Stimulated activated CD8-positive, alpha-beta memory T cell treated with anti-CD3 and anti-CD28 coated beads, Interleukin-2, amount 100 ng/mL, for 1 hour (primary cell): ENCODE measurements at places on chromosomes 4 and X.

DNA sequence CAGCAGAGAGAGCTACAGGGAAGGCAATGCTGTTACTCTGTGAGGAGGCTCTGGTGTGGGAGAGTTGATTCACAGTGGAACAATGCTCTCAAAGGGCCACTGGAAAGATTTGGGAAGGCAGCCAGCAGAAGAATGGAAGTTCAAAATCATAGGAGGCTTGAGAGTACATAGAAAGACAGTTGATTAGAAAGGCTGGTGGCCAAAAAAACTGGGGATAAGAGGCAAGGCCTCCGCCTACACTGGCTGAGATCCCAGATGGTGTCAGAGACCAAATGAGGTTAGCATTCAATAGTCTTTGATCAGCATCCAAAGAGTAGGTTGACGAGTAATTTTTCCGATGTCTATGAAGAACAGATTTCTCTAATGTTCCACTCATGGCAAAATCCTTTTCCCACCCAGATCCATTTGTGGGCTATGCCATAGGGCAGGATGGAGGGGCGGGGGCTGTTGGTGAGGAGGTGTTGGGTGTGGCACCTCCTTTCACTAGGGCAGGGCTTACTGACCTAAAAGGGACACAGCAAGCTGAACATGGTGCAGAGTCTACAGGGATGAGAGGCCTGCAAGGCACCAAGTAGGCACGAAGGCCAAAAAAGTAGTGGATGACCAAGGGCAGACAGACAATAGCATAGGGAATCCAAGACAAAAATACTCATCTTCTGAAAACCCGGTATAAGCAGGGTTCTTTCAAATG lies 15.1 kb downstream of the TEC start:
- no peak for DNase-seq

DNA sequence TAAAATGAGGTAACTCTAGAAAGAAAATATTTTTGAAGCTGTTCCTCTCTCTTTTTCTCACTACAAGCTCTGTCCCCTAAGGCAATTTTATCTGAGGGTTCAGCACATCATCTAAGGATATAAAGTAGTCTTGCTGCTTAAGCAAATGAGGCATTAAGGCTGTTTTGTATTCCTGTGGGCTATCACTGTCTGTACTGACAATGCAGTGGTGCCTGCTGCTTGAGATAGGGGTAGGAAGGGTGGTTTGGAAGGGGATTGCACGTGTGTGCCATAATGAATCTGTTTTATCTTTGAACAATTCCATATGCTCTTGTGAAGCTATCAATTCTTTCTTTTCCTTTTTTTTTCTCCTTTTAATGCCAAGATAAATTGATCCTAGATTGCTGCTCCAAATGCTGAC lies 128.0 kb upstream of the ATOH1 start:
- DNase-seq = no peak

DNA sequence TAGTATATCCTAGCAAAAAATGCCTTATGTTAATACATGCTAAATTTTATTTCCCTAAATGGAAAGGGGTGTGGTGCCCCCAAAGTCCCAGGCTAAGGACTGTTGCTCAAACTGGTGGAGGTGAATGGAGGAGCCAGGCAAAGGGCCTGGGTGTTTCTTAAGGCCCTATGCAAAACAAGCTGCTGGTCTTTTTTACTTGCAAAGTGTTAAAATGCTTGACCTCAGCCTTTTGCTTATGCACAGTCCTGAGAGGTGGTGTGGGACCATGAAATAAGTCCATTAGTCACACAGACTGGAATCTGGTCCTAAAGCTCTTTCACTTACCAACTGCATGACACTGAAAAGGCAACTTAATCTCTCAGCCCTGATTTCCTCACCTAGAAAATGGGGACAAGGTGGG lies 223.5 kb upstream of the MBNL3 start:
- no peak for DNase-seq

- DNase-seq = no peak
Measured at GRCh38 chrX:80550722-80551121, 130.5 kb downstream of the TENT5D start.

- DNase-seq = no peak
Measured at GRCh38 chr4:150252741-150253140, 174.5 kb downstream of the DCLK2 start.

GRCh38 chr4:16294455-16294854 lies 68.2 kb upstream of the TAPT1 start:
- no peak for DNase-seq

GRCh38 chr4:188297873-188298272 lies 158.6 kb downstream of the TRIML1 start:
- no peak for DNase-seq

- no peak for DNase-seq
Measured at GRCh38 chr4:144360146-144360793, 219.8 kb upstream of the GYPA start.

DNA sequence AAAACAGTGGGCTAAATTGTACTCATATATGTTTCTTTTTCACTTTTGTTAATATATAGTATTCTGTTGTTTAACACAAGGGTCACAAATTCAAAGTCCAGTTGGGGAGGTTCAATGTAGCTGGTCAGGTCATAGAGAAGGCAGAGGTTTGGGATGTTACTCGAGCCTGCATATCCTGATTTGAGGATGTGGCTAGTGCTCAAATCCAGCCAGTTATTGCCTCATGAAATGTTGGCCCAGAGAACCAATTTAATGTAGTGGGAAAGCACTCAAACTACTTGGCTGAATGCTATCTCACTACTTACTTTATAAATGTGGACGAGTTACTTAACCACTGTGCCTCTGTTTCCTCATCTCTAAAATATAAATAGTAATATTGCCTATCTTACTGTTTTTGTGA lies 12.5 kb downstream of the USO1 start:
- no peak for DNase-seq

DNA sequence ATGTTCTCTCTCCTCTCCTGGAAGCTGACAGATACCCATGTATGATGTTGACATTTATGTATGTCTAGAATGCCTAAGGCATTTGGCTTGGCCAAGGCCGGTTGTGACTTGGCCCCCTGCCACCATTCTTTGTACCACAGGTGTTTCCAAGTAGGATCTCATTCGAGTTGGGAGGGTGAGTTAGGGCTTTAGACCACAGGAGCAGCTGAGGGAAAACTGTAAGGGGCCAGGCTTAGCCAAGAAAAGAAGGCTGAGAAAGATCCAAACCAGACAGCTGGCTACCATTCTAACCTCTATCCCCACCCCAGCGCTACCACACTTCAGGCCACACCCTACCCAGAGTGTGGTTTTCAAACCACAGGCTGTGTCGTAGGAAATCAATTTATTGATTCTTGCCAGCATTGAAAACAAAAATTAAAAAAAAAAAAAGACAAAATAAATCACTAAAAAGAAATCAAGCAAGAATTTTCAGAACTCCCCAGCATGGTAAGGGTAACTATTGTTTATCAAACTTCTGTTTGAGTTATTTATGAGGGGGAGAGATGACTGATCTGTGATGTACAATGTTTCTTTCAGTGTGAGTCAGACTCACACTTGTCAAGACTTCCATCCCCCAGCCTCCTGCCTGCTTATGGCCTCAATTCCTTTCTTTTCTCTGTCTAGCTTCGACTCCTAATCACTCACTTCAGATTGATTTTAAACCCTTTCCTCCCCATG lies 9.9 kb downstream of the TMSB4X start:
- no peak for DNase-seq

DNA sequence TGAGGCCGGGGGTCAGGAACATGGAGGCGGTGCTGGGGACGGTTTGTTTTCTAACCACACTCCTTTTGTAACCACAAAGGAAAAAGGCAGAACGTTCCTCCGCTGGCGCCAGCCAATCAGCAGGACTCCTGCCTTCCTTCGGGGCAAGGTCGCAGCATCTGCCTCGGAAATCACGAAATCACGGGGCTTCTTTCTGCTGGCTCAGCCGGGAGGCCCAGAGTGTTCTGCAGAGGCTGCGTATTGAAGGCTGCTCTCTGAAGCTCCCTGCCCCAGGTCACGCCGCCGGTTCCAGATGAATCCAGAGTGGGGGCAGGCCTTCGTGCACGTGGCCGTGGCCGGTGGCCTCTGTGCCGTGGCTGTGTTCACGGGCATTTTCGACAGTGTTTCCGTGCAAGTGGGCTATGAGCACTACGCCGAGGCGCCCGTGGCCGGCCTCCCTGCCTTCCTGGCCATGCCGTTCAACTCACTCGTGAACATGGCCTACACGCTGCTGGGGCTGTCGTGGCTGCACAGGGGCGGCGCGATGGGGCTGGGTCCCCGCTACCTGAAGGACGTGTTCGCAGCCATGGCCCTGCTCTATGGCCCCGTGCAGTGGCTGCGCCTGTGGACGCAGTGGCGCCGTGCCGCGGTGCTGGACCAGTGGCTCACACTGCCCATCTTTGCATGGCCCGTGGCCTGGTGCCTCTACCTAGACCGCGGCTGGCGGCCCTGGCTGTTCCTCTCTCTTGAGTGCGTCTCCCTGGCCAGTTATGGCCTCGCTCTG lies 9.4 kb downstream of the TMEM187 start:
- no peak for DNase-seq

DNA sequence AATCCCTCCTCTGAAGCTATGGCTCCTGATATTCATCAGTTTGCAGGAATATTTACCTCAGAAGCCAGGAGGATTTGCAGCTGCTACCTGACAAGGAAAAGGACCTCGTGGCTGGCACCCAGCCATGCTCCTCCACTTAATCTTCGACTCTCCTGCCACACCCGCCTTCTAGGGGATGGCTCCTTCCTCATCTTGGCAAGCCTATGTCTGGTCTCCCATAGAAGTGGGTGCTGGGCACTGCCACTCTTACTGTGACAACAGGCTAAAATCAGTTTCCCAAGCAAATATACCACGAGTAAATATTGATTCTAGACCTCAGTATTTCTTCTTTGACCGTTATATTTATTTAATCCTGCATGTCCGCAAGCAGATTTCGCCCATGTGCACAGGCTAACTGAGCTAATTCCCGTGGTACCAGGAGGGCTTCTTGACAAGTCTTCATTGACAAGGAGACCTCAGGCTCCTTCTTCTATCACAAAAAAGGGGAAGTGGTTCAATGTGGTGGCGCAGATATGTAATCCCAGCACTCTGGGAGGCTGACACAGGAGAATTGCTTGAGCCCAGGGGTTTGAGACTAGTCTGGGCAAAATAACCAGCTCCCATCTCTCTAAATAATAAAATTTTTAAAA lies 52.6 kb upstream of the DCTD start:
- no peak for DNase-seq

- no peak for DNase-seq
Measured at GRCh38 chr4:181301735-181302710, 941.2 kb upstream of the TENM3 start.

GRCh38 chr4:46994007-46994405 lies 625 bp upstream of the GABRA4 start:
- DNase-seq = no peak
